Endothelial cell of umbilical vein (primary cell): ENCODE measurements at places on chromosomes 5 and 9. TPM values are rescaled to one million over a fixed set of nuclear protein-coding genes. Genes with fewer than 3 reads are reported as not detected.
A peak's percentile ranks its signal among the peaks of the same experiment; 100 is the strongest.

DNA sequence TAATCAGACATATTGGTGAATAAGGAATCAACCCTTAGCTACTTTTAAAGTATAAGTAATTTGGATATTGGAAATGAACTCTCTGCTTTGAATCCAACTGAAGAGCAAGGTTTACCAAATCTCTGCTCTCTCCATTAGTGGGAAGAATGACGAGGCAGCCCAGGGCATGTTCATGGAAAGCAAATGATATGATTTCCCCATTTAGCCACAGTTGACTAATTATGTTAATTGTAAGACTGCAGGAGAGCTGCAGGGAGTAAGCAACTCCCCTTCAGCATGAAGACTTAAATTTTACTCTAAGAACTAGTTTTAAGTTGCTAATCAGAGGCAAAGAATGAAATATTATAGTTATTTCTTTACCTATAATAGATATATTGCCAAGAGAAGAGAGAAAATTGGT lies 194.3 kb upstream of the CD180 start:
- H3K36me3 ChIP-seq = no peaks in the 10 kb centered on the region
- H3K27ac ChIP-seq = no peak overlapping the region
- H3K4me1 ChIP-seq = peaks cover 19% of the 10 kb centered on the region
- no peak for DNase-seq

DNA sequence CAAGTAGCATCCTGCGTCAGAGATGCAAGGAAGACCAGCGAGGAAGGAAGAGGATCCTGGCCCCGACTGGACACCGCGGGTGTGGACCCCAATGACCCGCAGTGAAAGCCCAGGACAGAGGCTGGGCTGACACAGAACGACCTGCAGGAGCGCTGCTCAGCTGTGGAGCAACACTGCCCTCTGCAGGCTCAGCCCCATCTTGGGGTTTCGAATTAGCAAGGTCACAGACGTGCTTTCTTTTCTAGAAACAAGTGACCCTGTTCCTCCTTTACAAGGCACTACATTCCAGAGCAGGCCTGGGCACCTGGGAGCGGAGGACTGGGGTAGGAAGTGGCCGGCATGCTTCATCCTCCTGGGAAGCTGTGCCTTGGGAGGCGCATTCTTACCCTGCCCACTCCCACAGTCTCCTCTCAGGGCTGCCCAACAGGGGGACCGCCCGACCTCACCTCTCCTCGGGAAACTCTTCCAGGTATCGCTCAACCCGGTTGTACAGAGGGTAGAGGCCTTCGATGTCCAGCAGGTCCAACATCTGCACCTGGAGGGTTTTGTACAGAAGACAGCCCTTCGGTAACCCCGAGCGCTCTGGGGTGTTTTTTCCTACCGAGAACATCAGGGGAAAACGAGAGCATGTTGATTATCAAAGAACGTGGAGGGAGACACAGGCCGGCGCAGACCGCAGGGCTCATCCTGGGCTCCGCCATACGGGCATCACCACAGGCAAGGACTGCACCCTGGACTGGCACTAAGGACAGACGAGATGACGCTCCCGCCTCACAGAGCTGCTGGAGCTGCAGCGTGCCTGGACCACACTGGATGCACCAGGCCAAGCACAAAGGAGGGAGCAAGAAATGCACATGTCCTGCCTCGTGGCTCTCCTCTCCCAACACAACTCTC lies 35.0 kb downstream of the IPPK start:
- no peak overlapping the region for H3K4me3 ChIP-seq
- H3K4me1 ChIP-seq = no peaks in the 10 kb centered on the region
- H3K27me3 ChIP-seq = no peaks in the 10 kb centered on the region
- peak; percentile 78 for DNase-seq

DNA sequence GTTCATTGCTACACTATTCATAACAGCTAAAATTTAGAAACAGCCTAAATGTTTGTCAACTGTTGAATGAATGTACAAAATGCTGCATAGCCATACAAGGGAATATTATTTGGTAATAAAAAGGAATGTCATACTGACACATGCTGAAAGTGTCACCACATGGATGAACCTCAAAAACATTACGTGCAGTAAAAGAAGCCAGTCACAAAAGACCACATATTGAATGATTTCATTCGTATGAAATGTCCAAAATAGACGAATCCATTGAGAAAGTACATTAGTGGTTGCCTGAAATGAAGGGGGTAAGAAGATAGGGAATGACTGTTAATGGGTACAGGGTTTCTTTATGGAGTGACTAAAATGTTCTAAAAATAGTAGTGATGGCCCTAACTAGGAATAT lies 11.6 kb upstream of the ECM2 start:
- H3K4me1 ChIP-seq = no peaks in the 10 kb centered on the region
- no peaks in the 10 kb centered on the region for H3K27me3 ChIP-seq
- no peak overlapping the region for H3K4me3 ChIP-seq
- H3K27ac ChIP-seq = no peak overlapping the region
- no peak for DNase-seq

DNA sequence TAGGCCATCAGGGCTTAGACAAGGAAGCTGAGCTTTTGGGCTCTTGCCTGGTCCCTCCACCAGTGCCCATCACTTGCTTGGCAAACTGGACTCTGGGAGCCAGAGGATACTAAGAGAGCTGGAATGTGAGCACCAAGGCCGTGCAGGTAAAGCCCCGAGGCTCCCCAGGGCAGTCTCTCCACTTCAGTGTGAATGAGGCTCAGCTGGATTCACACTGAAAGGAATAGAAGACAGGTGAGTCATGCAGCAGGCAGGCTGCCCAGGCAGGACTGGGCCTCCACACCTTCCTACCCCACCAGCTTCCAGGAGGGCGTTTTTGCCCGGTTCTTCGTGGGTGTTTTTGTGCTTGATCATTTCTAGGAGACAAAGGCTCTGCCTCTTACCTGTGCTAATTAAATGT lies 7.3 kb upstream of the CTSV start:
- no peak overlapping the region for H3K4me3 ChIP-seq
- no peaks in the 10 kb centered on the region for H3K4me1 ChIP-seq
- no peak for DNase-seq

DNA sequence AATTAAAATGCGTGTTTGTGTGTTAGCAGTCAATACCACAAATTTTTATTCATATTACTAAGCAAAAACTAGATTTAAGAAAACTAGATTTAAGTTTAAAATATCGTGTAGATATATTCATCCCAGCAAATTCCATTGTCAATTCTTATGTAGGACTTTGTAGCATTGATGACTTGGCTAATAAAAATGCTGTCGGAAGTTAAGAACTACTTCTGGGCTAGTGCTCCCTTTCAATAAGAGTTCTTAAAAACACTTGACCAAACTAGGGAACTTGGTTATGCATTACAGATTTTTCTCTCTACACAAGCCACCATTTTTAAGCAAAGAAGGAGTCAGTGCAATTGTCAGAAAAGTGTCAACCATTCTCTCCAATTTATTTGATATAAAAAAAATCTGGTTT lies 68.7 kb upstream of the RAD23B start:
- no peaks in the 10 kb centered on the region for H3K36me3 ChIP-seq
- no peak for DNase-seq
- no peak overlapping the region for H3K4me3 ChIP-seq

DNA sequence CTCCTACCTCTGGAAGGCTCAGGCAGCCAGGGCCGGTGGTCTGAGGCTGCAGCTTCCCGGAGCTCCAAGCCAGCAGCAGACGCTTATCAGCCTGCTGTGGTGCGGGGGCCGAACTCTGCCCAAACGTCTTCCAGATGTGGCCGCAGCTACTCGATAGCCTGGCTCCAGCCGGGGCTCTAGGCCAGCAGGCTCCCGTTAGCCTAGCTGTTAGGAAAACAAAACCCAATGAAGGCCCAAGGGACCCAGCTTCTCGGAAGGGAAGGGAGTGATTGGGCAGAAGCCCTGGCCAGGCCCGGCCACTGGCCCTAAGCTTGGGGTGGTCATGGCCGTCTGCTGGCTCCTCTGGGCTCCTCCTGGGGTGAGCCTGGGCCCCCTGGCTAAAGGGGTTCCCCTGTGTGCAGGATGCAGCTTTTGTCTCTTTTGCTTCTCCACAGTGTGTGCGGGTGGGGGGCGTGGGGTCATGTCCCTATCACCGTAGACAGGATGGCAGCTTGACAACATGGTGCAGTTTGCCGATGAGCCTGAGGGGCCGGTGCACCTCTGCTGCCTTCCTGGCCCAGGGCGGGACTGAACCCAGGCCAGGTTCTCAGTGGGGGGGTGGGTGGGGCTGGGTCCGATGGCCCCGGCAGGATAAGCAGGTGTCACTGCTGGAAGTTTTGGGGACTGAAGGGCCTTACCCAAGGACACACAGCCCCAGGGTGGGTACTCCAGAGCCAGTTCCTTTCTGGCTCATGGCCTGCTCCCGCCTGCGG lies 18.7 kb downstream of the MYMK start:
- DNase-seq = no peak
- no peaks in the 10 kb centered on the region for H3K4me1 ChIP-seq
- H3K4me3 ChIP-seq = no peak overlapping the region
- no peak overlapping the region for H3K27ac ChIP-seq

DNA sequence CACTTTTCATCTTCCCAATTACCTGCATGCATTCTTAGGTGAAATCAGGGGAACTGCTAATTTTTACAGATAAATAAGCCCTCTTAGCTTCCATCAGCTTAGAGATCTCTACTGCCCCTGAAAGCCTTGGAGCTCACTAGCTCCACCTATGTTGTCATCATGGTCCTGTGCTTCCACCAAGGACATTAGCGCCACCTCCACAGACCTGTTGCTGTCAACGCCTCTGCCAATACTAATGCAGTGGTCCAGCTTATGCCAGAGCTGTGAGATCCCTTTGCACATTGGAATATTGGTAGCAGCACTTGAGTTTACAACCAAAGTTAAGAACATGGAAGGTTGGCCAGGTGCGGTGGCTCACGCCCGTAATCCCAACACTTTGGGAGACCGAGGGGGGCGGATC lies 7.7 kb upstream of the SHISAL2B start:
- no peak for DNase-seq
- no peak overlapping the region for H3K27ac ChIP-seq
- H3K4me1 ChIP-seq = no peaks in the 10 kb centered on the region

GRCh38 chr9:126563556-126563955 lies 50.2 kb upstream of the LMX1B start:
- peaks cover 18% of the 10 kb centered on the region for H3K27me3 ChIP-seq
- H3K4me1 ChIP-seq = no peaks in the 10 kb centered on the region
- DNase-seq = no peak
- H3K27ac ChIP-seq = no peak overlapping the region
- no peaks in the 10 kb centered on the region for H3K36me3 ChIP-seq

DNA sequence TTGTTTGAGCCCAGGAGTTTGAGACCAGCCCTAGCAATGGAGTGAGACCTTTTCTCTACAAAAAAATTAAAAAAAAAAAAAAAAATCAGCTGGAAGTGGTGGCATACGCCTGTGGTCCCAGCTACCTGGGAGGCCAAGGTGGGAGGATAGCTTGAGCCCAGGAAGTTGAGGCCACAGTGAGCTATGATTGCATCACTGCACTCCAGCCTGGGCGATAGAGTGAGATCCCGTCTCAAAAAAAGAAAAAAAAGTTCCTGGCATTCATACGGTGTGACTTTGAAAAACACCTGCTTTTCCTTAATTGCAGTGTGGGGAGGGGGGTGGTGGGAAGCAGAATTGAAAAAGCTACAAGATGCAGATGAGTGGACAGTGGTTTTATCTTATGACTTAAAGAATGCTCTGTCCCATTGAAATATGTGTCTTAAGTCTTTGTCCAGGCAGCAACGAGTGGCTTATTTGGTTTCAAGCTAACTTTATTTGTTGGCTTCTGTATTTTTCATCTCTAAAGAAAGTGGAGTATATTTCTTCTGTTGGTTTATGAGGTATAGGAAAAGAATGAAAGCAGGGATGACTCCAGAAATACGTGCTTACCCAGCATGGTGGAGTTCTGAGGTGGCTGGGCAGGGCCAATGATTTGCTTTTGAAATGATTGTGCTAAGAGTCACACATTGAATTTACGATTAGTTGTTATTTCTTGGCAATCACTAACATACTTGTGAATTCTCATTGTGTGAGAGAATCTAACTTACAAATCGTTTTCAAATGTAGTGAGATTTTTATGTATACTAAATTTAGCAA lies 27.8 kb downstream of the ROPN1L start:
- no peak overlapping the region for H3K27ac ChIP-seq
- H3K4me1 ChIP-seq = peaks cover 17% of the 10 kb centered on the region
- H3K27me3 ChIP-seq = no peaks in the 10 kb centered on the region
- H3K4me3 ChIP-seq = no peak overlapping the region

- H3K27ac ChIP-seq = no peak overlapping the region
- H3K36me3 ChIP-seq = no peaks in the 10 kb centered on the region
- DNase-seq = no peak
- H3K4me3 ChIP-seq = no peak overlapping the region
- peaks cover 6% of the 10 kb centered on the region for H3K27me3 ChIP-seq
Measured at GRCh38 chr5:61674378-61674777, 342.3 kb downstream of the ZSWIM6 start.

DNA sequence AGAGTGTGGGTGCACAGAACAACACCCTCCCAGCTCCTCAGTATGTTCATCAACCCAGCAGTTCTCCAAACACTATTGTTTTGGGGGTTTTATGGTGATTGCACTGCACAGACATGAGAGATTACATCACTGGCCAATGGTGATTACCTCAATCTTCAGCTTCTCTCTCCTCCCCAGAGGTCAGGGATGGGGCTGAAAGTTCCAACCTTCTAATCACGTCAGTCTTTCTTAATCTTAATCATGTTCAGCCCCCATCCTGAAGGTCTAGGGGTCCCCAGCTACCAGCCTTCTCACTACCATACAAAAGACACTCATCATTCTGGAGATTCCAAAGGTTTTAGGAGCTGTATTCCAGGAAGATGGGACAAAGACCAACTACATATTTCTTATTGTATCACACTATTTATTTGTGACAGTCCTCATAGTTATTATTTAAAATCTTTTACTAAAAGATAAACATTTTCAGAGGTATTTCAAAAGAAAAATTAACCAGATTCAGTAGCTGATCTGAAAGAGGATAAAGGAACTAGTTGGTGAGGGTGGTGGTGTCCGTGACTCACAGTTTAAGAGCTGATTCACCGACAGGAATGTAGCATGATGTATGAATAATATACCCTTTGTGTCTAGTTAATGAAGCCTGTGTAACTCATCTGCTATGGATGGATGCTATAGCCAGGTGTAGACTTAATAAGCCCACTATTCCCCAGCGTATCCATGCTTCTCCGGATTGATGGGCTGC lies 35.6 kb downstream of the RASEF start:
- no peaks in the 10 kb centered on the region for H3K36me3 ChIP-seq
- no peaks in the 10 kb centered on the region for H3K4me1 ChIP-seq
- no peaks in the 10 kb centered on the region for H3K27me3 ChIP-seq
- DNase-seq = no peak
- H3K27ac ChIP-seq = no peak overlapping the region

GRCh38 chr5:64865662-64866061 lies 96.9 kb downstream of the CWC27 start:
- no peak overlapping the region for H3K4me3 ChIP-seq
- H3K27ac ChIP-seq = no peak overlapping the region
- no peaks in the 10 kb centered on the region for H3K27me3 ChIP-seq
- H3K36me3 ChIP-seq = no peaks in the 10 kb centered on the region
- no peak for DNase-seq

- H3K4me3 ChIP-seq = no peak overlapping the region
- DNase-seq = no peak
- no peaks in the 10 kb centered on the region for H3K4me1 ChIP-seq
- H3K36me3 ChIP-seq = no peaks in the 10 kb centered on the region
- H3K27ac ChIP-seq = no peak overlapping the region
Measured at GRCh38 chr5:50653946-50654345, 12.5 kb upstream of the PARP8 start.

- no peaks in the 10 kb centered on the region for H3K36me3 ChIP-seq
- H3K27me3 ChIP-seq = no peaks in the 10 kb centered on the region
- no peak overlapping the region for H3K27ac ChIP-seq
Measured at GRCh38 chr5:61496446-61496845, 164.4 kb downstream of the ZSWIM6 start.

MZB1 gene
- total RNA-seq = not detected in 2 replicates

GPR150 gene
- 0.31 and 0.35 TPM in 2 replicates for total RNA-seq

GMCL2 gene
- total RNA-seq = not detected in 2 replicates

SMIM33 gene
- total RNA-seq = not detected in 2 replicates

HTR4 gene
- not detected in 2 replicates for total RNA-seq

RASGEF1C gene
- not detected in 2 replicates for total RNA-seq

INSL6 gene
- total RNA-seq = not detected in 2 replicates
